ENCODE measurements at places on chromosomes 7 and 10.
A peak's percentile ranks its signal among the peaks of the same experiment; 100 is the strongest.

- no peak for DNase-seq
Observed at GRCh38 chr7:22688084-22688483, 38.9 kb upstream of the IL6 start.

DNA sequence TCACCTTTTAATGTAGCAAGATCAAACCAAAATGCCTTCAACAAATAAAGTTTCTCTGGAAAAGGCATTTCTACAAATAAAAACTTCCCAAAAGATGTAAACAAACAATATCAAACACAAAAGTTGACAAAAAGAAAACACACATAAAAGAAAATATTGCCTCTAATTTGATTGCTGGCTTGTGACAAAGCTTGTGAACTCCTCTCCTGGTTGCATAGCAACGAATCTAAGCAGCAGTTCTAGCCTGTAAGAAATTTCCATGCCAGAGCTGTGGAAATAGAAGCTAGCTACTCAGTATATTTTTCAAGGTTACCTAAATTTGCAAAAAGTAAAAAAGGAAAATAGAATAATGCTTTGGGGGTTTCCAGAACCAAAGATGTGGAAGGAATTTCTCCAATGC, 173.9 kb upstream of the CDK1 start:
- no peak for DNase-seq

DNA sequence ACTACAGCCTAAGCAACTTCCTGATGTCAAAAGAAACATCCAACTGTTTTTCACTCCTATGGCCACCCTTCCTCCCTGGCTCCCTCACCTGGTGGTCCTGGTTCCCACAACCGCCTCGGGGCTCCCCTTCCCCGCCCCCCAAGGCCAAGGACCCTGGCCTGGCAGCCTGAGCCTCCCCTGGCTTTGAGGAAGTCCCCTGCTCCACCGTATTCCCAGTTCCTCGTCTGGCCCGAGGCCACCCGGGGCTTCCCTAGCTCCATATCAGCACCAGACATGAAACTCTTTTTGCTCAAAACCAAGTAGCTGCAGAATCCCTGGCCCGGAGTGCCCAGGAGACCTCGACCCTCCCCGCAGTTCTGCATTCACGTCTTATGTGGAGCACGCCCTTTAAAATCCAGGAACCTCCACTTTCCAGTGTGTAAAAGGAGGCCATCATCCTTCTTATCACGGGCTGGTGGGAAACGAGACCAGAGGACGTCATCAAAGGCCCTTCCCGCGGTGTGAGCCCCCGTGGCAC, 82.9 kb downstream of the PRKAG2 start:
- no peak for DNase-seq

- DNase-seq: no peak
Observed at GRCh38 chr10:20839141-20839540, 58.0 kb downstream of the NEBL start.

DNA sequence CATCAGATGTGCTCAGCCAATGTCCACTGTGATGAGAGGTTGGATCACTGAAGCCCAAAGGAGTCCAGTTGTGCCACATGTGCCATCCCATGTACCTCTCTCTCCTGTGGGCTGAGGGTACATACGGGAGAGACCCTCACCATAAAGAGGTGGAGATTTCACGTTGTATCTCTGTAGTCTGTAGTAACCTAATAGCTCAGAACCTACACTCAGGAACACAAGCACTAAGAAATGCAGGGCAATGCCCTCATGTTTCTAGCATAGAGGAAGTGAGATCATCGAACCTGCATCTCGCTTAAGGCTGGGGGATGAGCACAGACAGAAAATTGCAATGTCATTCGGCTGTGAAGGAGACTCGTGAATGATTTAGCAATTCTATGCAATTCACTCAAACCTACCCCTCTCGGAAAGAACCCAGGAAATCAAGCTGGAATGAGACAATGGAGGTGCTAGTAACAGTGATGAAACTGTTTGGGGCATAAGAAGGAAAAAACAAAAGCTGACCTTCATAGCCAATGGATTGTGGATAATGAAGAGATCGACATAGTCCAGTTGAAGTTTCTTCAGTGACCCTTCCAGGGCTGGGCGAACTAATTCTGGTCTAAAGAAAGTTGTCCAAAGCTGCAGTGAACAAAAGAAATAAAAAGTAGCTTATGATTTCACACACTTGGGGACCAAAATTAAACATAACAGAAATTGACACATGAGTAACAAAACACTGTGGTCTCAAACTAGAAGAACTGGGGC, 80.3 kb upstream of the UCN3 start:
- DNase-seq: peak; percentile 8

- DNase-seq: no peak
Observed at GRCh38 chr10:121961456-121961855, 13.6 kb downstream of the NSMCE4A start.

- no peak for DNase-seq
Observed at GRCh38 chr10:59617996-59618395, 91.7 kb downstream of the SLC16A9 start.

GRCh38 chr7:138669364-138669763, 31.8 kb downstream of the SVOPL start:
- no peak for DNase-seq

Data from activated naive CD8-positive, alpha-beta T cell treated with anti-CD3 and anti-CD28 coated beads for 36 hours (primary cell).